Cortex of kidney (tissue), 1 donor: ENCODE measurements at places on chromosomes 2 and 18.

DNA sequence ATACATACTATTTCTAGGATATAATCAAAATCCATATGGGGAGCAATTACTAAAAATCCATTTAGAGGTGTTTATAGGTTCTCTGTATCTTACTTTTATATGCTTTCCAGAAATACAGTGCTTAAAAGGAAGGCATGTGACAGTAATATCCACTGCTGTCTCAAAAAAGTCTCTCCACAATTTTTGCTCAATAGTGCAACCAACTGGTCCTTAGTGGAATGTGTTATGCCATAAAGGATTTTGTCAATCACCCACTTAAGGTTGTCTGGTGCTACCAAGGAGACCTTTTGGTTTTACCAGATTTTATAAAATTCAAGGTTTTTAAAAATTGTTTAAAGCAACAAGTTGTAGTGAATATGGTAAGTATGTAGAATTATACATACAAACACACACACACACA, 328.5 kb upstream of the DSEL start:
- DNase-seq: no peak

DNA sequence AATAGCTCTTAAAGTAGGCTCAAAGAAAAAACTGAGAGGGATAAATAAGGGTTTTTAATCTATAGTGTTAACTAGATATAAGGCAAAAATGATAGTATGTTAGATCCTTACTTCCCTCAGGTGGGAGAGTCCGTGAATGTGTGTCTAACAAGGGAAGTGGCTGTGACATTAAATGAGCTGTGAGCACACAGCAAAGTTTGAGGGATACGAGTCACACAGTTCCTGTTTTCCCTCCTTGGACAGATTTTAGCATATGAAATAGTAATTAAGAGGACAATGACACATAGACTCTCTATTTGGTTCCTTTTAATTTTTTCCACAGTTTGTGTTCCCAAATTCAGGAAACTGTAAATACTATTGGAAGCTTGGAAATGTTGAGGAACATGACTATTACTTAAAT, 148.4 kb upstream of the CAVIN2 start:
- DNase-seq: no peak

DNA sequence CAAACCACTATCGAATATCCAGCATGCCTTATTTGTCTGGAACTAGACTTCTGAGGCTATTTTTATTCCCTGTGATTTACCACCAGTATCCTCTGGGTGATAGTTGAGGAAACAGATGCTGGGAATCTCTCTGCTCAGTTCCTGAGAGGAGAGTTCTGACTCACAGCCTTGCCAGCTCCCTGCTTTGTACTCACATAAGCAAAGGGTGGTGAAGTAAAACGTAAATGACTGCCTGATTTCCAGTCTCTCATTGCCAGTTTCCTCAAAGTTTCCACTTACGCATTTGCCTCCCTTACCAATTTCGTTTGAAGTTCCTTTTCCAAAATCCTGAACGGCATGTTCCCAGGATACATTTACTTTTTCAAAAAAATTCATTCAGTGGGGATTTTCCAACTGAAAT, 69.2 kb upstream of the HNRNPA3 start:
- DNase-seq: no peak

GRCh38 chr2:95354469-95354901, 48.0 kb upstream of the FAHD2A start:
- DNase-seq: no peak

- DNase-seq: no peak
These were observed 6.9 kb downstream of the INHA start for GRCh38 chr2:219578811-219579613.

- no peak for DNase-seq
These were observed 203.2 kb downstream of the BABAM2 start for GRCh38 chr2:28093768-28094167.

DNA sequence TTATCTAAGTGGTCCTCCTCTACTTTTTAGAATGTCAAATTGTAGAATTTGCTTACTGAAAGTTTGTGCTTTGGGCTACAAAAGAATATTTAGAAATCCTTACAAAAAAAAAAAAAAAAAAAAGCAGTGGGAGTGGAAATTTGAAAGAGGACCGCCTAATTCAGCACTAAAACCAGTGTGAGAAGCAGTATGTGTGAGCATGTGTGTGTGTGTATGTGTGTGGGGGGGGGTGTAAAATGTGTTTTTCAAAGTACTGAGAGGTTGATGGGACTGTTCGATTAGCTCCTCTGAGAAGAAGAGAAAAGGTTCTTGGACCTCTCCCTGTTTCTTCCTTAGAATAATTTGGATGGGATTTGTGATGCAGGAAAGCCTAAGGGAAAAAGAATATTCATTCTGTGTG, at the start of gene VIT:
Gene VIT (plus strand): TSS at position 175 of the 400 bp plus-strand sequence. CDS start 19,664 bp downstream, outside the sequence.
- DNase-seq: no peak

DNA sequence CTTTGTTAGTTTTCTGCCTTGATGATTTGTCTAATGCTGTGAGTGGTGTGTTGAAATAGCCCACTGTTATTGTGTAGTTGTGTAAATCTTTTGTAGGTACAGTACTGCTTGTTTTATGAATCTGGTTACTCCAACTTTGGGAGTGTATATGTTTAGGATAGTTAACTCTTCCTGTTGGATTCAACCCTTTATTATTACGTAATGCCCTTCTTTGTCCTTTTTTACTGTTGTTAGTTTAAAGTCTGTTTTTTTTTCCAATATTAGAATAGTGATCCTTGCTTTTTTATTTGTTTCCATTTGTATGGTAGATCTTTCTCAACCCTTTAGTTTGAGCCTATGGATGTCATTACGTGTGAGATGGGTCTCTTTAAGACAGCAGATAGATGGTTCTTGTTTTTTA, 261.5 kb upstream of the CDH2 start:
- DNase-seq: no peak

- DNase-seq: no peak
These were observed 117.1 kb upstream of the SERTAD2 start for GRCh38 chr2:64770781-64771334.

- DNase-seq: no peak
These were observed 47.5 kb downstream of the ATP8B1 start for GRCh38 chr18:57755473-57756067.

GRCh38 chr18:63265326-63265725, 54.2 kb downstream of the BCL2 start:
- no peak for DNase-seq

GRCh38 chr18:77522051-77522675, 272.5 kb downstream of the GALR1 start:
- DNase-seq: no peak
